ENCODE measurements at places on chromosomes 13 and 19.

DNA sequence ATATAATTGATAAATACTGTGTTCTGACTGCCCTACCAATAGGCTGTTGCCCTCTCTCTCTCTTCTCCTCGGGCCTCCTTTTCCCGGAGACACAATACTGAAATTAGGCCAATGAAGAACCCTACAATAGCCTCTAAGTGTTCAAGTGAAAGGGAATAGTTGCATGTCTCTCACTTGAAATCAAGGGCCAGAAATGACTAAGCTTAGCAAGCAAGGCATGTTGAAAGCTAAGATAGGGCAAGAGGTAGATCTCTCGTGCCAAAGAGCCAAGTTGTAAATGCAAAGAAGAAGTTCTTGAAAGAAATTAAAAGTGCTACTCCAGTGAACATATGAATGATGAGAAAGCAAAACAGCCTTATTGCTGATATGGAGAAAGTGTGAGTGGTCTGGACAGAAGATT, 13.3 kb downstream of the KATNAL1 start:
- no peak for DNase-seq

- DNase-seq, result no peak
These were observed 134.7 kb downstream of the LHFPL6 start for GRCh38 chr13:39468306-39468705.

DNA sequence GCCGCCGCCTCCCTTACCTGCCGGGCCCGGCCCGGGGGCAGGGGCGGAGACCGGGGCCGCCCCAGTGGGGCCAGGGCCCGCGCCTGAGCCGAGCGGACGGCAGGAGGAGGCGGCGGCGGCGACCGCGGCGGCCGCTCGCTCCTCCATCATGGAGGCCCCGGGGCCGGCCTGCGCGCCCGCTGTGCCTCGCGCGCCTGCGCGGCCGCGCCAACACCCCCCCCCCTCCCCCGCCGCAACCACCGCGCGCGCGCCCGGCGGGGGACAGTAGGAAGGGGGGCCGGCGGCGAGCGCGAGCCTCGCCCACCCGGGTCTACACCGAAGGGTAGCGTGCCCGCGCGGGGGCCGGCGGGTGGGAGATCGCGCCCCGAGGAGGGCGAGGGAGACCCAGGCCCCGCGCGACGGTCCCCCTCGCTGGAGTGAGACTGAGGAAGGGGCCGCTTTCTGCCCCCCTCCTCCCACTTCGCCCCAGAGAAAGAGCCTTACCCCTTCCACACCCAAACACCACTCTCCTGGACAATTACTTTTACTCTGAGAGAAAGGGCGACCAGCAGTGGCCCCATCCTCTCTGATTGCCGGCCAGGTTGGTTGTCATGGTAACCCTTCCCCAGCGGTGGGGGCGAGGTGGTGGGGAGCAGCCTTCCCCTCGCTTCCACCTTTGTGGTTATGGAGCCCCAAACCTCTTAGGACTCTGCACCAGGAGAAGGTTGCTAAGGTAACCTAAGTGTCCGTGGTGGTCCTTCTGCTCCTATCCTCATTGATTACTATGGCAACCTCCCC, at the start of gene STRN4:
Gene STRN4, minus strand, starts transcription at position 170 of the 777 bp plus-strand sequence. Its CDS starts 20 bp downstream, at position 150.
- peak; percentile 71 for DNase-seq

- no peak for DNase-seq
These were observed 27.1 kb upstream of the UBL3 start for GRCh38 chr13:29877456-29878078.

DNA sequence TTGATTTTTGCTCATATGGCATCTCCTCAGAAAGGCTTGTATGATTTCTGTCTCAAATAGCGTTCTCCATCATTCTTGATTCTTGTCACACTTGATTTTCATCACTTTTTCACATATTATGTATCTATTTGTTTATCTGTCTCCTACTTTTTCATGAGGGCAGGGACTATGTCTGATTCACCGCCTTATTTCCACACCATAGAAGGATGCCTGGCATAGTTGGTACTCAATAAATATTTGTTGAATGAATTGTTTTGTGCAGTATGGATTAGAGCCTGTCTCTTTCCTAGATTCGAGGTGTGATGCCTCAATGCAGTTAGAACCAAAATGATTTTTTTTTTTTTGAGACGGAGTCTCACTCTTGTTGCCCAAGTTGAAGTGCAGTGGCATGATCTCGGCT, 12.1 kb downstream of the SAE1 start:
- no peak for DNase-seq

DNA sequence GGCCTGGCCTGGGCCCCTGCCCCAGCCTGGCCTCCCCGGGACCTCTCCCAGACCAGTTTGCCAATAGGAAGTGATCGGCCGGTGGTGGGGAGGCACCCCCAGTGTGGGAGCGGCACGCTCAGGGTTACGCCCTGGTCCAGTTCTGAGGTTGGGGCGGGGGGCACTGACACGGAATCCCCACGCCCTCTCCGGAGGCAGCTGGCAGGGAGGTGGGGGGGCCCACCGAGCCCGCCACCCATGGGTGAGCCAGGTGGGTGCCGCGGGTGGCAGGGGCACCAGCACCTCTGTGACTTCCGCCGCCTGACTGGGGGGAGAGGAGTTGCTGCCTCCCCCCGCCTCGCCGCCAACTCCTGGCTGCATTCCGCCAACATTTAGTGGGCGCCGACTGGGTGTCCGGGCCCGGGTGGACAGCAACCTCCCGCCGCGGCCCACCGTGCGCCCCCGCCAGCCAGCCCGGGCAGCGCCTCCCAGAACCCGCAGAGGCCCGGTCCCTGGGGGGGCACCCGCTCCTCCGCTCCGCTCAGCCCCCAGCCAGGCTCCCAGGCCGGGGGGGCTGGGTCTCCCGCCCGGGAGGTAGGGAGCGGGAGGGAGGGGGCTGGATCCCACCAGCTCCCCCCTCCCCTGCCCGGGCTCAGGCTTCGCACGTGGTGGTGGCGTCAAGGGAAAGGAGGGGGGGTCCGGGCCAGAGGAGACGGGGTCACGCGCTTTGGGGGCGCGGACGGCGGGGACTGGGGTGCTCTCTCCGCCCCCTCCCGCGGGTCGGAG, 2.0 kb downstream of the ZBTB7A start:
- no peak for DNase-seq

- DNase-seq, result no peak
These were observed 65.8 kb upstream of the SLITRK6 start for GRCh38 chr13:85864963-85865530.

GRCh38 chr13:49220856-49221589, 885 bp downstream of the MLNR start:
- DNase-seq, result no peak

DNA sequence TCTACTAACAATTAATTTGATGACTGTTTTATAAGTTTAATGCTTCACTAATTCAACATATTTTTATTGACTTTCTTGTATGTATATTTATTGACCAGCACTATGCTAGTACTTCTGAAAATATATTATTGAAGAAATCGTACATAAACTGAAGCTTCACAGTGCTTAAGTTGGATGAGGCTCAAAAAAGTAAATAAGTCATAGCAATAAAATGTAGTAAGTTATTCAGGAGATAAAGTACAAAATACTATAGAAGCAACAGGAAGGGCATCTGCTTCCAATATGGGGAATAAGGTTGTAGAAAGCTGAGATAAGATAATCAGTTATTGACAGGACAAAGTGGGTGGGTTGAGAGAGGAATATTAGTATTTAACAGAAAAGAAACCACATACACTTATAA, 944.9 kb upstream of the MIR17HG start:
- DNase-seq, result no peak

- no peak for DNase-seq
These were observed 1596.6 kb downstream of the SLITRK5 start for GRCh38 chr13:89267734-89268133.

DNA sequence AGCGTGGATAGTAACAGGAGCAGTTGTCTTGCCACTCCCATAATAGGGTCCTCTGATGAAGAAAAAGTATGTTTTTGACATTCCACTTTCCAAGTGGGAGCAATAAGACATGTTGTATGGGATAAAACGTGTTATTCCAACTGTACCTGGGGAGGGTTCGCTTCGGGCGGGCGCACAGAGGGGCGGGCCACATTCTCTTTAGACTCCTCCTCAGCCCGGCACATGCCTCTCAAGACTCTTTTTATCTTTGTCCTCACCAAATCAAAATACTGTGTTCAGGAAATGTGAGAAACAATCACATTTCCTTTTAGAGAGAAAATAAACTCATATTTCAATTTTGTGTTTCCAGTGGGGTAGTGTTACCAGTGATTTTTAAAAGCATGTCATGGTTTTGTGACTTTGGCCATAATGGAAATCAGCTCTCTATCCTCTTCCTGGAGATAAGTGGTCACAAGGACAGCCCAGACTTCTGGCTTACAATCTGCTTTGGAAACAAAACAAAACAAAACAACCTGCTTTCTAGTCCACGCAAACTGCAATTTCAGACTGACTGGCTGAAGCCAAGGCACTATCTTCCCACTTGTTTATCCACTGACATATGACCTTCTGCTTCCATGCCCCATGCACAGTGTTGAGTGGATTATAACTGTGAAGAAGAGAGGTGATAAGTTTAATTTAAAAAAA, 276.1 kb downstream of the NALCN start:
- DNase-seq, result no peak

GRCh38 chr13:33362986-33363727, 77.6 kb upstream of the STARD13 start:
- DNase-seq, result no peak

DNA sequence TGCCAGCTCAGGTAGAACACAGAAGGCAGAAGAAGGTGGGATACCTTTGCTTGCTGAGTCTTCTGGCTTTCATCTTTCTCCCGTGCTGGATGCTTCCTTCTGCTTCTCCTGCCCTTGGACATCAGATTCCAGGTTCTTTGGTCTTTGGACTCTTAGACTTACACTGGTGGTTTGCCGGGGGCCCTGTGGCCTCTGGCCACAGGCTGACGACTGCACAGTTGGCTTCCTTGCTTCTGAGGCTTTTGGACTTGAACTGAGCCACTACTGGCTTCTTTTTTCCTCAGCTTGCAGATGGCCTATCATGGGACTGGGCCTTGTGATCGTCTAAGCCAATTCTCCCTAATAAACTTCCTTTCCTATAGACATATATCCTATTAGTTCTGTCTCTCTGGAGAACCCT, 19.8 kb upstream of the ZNF331 start:
- no peak for DNase-seq

DNA sequence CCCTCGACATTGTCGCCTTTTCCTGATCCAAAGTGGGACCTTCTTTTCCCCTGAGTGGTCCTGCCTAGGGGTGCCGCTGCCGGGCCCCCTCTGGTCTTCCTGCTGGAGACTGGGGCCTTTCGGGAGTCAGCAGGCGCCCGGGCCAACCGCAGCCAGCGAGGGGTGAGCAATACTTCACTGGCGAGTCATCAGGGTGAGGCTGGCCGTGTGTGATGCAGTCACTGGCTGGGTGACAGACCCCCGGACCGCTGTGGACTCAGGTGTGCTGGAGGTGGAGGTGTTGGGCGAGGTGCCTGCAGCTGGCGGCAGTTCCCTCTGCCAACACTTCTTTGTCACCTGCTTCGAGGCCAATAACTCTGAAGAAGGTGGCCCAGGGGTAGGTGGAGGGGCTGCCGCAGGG, 1.5 kb upstream of the CGB5 start:
- peak; percentile 55 for DNase-seq

GRCh38 chr13:112892426-112893206, 76.4 kb upstream of the MCF2L start:
- peak; percentile 19 for DNase-seq

DNA sequence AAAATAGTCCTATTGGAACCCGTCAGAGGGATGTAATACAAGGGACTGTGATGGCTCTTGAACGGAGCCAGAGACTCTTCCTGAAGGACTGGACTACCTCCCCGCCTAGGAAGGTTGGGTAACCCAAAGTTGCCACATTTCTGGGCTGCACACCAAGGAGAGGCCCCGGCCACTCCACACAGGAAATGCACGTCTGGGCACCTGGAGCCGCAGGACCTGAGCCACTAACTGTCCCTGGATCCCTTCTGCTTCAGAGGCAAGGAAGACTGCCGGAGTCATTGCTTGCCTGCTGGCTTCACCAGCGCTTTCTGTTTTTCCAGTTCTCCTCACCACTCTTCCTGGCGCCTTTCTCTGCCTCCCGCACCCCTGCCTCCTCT, 1.2 kb upstream of the FLT1 start:
- no peak for DNase-seq

DNA sequence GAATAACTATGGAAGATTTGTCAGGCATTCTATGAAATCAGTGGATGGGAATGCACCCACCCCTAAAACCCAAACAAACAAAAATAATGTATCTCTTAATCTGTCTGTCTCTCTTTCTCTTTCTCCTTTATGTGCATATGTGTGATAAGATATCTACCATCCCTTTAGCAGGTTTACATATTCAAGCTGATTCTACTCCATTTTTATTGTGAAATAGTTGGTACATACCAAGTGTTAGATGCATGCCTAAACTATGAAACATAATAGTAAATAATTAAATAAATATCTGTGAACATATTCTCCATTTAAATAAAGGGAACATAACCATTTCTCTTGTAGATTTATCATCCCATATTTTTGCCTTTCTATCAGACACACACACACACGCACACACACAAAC, 121.8 kb upstream of the PCDH9 start:
- no peak for DNase-seq

- DNase-seq, result no peak
These were observed 141.2 kb downstream of the FLT1 start for GRCh38 chr13:28353679-28354078.

- DNase-seq, result no peak
These were observed 7.1 kb upstream of the ZNF90 start for GRCh38 chr19:20070691-20071090.

GRCh38 chr13:33272531-33273124, 12.9 kb downstream of the STARD13 start:
- DNase-seq, result no peak

DNA sequence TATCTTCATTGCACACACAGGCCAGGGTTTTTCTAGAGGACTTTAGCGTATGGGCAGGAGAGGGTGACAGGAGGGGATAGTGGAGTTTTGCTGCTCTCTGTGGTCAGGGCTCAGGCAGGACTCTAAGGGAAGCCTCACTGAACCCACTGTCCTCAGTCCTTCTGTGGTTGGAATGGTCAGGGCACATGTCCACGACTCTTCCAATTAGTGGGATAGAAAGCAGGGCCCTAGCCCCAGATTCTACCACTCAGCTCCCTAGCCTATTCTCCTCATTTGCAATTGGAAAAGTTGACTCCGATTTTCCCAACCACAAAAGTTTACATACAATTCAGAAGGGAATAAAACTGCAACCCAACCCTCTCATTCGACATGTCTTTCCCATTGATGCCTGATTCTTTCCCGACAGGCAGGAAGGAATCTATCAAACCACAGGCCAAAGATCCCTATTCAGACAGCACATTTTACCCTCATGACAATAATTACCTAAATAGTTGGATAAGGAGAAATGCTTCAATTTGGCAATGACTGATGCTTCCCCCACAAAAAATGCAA, 38.2 kb downstream of the TGDS start:
- DNase-seq, result no peak

GRCh38 chr19:53898636-53899341, 10.3 kb upstream of the CACNG7 start:
- no peak for DNase-seq

GRCh38 chr13:108220041-108220440, 1.8 kb downstream of the ABHD13 start:
- DNase-seq, result peak; percentile 84

GRCh38 chr13:53250977-53251376, 222.4 kb downstream of the OLFM4 start:
- DNase-seq, result no peak

GRCh38 chr19:37012093-37012745, 66.0 kb upstream of the ZNF420 start:
- DNase-seq, result no peak

GRCh38 chr13:73607489-73608156, 526.6 kb downstream of the KLF12 start:
- DNase-seq, result no peak
